ENCODE measurements at places on chromosomes 1 and 21.

GRCh38 chr1:214224611-214225354 lies 56.2 kb upstream of the SMYD2 start:
- DNase-seq, result no peak

DNA sequence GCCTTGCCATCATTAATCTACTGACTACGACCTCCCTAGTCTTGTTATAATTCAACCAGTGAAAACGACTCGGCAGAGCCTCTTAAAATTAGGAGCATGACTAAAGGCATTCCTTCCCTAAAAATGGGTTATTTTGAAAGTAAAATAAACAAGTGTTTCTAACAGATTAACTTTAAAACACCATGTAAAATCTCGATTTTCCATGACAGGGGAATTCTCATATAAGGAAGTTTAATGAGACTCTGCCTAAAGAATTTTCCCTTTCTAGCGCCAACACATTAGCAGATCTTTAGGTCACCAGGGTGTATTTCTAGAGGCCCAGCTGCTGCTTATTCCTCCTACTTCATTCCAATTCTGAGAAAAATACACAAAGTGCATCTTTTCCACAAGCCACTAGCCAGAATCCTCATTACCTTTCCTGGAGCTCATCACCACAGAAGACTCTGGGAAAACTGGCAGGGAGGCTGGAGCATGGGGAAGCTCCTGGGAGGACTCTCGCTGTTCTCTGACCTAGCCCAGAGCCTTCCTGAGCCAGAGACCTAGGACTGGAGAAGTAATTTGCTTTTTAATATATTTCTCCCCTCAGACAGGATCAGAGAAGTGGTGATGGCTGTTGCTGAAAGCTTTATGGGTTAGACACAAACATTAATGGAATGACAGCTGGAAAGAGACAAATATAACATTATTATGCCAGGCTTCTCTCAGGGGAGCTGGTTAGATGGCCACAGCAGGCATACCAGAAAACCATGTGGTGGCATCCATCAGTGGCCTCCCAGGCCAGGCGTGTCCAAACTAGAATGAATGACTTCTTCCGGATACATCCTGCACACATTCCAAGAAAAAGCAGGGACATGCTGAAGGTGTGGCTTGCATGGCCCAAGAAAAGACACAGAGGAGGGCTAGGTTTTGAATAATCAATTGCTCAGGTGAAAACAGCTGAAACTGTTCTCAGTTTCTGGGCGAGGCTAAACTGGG lies 63.6 kb upstream of the CTTNBP2NL start:
- no peak for DNase-seq

DNA sequence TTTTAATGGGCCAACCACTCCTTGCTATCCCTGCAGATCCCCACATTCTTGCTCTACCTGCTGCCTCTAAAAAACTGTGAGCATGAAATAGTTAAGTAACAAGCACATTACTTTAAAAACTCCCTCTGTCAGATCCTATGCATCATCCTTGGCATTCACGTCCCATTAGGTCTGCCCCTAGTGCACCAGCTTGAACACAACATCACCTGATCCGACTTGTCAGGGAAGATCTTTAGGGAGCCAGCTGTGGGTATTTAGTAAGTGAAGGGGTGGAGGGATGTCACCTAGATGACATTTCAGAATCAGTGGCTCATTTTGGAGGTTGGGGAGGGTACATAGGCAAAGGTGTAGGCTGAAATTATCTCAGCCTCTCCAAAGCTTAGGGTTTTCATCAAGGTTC lies 33.5 kb downstream of the RXRG start:
- no peak for DNase-seq

GRCh38 chr21:31414263-31415000 lies 70.4 kb upstream of the TIAM1 start:
- no peak for DNase-seq

GRCh38 chr1:198416296-198416695 lies 124.2 kb downstream of the ATP6V1G3 start:
- no peak for DNase-seq

DNA sequence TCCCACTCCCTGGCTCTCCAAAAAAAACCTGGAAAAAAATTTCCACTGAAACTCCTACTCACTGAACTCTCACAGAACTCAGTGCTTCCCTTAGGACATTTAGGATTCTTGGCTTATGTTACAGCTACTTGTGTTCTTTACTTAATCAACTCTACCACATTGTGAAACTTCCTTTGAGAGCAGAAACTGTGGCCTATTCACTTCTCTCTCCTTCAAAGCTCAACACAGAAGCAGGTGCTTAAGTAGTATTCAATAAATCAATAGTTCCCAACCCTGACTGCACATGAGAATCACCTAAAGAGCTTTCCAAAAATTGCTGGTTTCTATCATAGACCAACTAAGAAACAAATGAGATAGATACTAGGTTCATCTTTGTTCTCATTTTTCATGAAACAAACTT lies 67.9 kb upstream of the DMRTA2 start:
- no peak for DNase-seq

DNA sequence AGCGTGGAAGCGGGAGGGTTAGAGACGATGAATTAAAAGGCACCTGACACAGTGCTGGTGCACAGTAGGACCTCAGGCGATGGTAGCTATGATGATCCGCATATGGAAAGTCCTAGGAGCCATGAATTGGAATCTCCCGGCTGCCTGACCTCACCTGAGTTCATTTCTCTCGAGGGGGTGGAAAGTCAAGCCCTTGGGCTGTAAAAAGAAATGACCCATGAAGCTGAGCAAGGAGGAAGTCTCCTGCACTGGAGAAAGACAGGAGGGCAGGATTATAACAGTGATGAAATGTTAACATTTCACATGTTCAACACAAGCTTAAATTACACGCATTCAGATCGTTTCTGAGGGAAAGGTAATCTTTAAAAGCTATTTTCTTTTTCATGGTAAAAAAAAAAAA lies 481.2 kb downstream of the MATN1 start:
- DNase-seq, result no peak

GRCh38 chr1:96934282-96934681 lies 212.7 kb downstream of the PTBP2 start:
- no peak for DNase-seq

DNA sequence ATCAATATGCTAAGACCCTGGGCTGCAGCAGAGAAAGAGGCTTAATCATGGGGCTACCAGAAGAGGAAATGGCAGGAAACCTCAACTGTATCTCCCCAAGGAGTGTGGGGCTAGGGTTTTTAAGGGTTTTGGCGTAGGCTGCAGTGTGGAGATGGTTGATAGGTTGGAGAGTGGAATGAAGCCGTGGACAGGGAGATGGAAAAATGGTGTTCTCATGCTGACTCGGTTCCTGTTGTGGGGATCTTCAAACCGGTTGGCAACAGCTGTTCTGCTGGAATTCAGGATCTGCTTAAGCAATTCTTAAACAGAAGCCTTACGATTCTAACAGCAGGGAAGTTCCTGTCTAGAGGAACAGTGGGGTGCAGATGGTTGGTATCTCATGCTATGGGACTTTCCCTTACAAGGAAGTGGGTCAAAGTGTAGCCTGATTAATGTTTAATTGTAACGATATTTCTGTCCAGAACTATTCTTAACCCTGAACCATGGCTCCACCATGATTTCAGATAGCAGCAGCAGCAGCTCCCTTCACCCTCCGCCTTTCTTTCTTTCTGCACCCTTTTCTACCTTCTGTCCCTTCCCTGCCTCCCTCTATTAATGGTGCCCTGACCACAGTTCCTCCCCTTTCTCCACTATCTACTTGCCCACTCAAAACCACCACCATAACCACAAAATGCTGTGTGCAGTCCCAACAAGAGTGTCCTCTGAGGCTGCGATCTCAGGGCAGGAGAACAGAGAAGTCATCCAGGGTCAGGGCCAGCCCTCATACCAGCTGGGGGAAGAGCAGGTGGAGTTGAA lies 30.8 kb downstream of the RSPH1 start:
- no peak for DNase-seq

DNA sequence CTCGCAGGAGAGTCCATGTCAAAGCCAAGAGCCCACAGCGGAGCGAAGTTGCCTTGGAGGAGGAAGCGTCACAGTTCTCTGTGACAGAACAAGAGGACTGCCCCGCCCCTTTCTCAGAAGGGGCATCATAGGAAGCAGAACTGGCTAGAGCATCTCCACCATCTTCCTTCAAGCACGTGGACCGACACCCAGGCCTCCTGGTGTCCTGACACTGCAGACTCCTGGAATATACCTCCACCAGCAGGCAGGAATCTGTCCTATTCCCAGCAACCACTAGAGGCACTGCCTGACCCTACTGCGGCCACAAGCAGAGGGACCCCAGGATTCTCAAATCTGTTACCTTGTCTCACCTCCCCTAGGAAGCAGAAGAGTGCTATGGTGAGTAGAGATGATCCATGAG lies 37.8 kb downstream of the GPA33 start:
- DNase-seq, result no peak

GRCh38 chr1:185998391-185998790 lies 264.2 kb downstream of the HMCN1 start:
- DNase-seq, result no peak

- no peak for DNase-seq
Measured at GRCh38 chr1:154129391-154129970, 25.4 kb downstream of the NUP210L start.
